RPMI7951 (cell line): ENCODE measurements at places on chromosomes 3 and 15. TPM values are rescaled to one million over a fixed set of nuclear protein-coding genes. Genes with fewer than 3 reads are reported as not detected.

GRCh38 chr3:18670759-18671158, 245.6 kb upstream of the SATB1 start:
- no peak for DNase-seq

DNA sequence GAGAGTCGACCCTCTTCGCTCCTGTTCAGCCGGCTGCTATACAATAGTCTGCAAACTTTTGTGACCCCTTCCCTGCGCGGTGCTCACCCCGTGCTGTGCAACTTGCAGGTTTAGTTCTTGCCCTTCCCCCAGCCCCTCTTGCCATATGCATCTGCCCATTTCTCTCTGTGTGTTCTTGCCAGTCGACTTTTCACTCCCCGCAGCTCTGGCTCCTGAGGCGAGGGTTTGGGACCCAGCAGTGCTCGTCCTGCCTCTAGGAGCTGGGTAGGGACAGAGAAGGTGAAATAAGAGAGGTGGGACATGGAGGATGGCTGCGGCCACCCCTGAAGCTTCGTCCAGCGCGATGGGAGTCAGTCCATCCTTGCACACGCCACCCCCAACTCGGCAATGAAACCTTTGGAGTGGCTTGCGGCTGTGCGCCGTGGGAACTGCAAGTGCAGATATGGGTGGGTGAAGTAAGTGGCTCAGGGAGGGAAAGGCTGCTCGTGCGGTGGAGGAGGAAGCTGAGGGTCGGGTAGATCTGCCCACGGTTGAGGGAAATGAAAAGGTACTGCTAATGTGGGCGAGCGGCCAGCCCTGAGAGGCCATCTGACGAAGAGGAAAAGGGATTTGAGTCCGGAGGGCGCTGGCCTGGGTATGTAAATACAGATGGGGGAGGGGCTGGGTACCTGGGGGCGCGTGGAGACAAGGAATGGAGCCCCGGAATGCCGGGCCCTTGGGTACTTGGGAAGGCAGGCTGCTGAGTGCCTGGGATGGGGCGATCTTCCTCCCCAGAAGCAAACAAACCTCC, 1.0 kb downstream of the LRRC3B start:
- no peak for DNase-seq

- peak; percentile 22 for DNase-seq
Observed at GRCh38 chr3:168991803-168992202, 671.7 kb downstream of the MECOM start.

DNA sequence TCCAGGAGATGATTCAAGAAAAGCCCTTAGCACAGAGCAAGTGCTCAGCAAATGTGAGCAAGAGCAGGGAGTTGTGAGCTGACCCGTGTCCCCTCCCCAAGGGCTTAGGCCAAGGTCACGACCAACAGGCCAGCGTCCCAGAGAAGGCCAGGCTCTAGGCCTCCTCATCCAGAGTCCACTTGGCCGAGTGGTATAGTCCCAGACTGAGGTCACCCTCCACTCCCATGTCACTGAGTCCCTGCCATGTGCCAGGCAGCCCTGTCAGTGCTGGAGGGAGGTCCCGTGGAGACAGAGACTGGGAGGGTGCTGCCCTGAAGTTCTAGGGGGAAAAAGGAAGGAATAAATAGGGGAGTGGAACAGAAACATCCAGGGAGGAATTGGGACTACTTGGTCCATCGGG, 44.0 kb downstream of the TPRA1 start:
- no peak for DNase-seq

DNA sequence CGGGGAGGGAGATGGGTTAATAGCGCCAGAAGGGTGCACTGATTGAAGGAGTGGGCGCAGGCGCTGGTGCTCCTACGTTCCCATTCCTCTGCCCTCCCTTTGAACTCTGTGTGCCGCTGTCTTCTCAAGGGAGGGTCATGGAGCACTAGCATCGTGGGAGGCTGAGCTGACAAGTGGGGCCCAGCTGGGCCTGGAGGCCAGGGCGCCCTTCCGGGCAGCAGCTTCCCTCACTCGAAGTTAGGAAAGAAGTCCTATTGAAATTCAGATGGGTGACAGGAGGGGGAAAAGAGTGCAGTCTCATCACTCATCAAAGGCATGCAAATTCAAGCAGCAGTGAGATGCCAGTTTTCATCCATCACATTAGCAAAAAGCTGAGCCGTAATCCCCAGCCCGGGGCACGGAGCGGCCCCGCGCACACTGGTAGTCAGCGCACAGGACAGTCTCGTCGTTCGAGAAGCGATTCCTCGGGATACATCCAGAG, 128.2 kb downstream of the LRRK1 start:
- no peak for DNase-seq

DNA sequence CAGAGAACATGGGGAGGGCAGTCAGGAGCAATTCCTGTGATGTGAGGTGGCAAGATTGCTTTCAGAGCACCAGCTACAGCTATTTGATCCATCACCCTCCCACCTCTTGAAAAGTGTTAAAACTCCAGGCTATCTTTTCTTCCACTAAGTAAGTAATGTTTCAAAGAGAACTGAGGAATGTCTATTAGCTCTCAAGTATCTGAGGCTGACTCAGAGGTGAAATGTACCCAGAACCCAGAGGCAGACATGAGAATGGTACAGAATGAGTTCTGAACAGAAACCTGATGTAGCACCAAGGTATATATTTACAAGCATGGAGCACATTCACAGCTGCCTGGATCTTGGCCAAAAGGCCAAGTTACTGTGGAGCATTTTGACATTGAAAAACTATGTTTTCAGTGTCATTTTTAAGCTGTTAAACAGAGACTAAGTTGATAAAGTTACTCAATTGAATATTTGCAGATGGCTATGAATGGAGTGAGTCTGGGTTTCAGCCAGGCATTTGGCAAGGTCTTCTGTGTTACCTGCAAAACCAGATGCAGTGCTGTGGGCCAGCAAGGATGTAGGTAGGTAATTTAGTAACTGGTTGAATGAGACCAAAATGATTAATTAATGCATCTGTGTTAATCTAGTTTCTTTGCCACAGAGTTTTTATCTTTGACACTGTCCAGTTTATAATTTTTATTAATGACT, 227.7 kb upstream of the CD96 start:
- no peak for DNase-seq

- DNase-seq: no peak
Observed at GRCh38 chr3:122535964-122536631, 21.4 kb upstream of the KPNA1 start.

DNA sequence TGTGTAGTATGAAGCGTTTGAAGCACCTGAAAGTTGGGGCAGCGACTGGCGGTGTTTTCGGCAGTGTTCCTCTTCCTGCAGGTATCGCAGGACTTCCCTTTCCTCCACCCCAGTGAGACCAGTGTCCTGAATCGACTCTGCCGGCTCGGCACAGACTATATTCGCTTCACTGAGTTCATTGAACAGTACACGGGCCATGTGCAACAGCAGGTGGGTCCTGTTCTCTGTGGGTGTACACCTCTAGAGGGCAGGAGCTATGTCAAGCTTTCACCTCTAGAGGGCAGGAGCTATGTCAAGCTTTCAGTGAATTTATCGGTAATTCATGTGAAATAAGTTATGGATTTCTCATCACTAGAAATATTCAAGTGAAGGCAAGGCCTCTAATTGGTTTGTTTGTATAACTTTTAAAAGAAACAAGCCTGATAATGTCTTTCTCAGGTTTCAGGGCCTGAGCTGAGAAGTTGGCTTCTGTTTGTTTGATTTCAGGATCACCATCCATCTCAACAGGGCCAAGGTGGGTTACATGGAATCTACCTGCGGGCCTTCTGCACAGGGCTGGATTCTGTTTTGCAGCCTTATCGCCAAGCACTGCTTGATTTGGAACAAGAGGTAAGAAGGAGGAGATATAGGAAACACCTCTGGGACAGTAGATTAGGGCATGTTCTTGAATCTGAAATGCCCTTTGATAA, 5.3 kb downstream of the TUBGCP4 start:
- DNase-seq: peak; percentile 24

DNA sequence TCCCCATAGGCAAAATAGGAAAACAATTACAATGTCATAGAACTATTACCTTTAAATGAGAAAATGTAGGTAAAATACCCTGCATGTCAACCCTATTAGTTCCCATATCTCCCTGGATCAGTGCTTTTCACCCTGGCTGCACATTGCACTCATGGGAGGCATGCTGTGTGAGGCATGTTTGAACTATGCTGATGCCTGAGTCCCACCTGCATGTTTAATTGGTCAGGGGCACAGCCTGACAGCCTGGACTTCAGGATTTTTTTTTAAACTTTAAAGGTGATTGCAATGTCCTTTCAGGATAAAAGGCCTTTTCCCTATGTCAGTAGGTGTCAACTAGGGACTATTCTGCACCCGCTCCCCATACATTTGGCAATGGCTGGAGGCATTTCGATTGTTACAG, 136.0 kb upstream of the NR2E3 start:
- no peak for DNase-seq

DNA sequence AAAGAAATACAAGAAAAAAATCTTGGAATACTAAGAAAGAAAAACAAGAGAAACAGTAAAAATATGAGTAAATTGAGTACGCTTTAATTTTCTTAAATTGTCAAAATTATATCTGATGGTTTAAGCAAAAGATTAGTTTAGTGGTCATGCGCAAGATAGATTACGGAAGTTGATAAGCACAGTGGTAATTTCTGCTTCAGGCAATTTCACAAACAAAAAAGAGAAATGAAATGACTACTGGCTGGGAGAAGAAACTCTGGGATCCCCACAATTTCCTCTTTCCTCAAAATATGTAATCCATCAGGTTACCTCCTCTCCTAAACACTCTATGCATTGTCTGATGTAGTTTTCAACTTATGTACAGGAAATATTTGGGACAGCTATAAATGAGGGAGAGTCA, 9.0 kb downstream of the MYD88 start:
- no peak for DNase-seq

DNA sequence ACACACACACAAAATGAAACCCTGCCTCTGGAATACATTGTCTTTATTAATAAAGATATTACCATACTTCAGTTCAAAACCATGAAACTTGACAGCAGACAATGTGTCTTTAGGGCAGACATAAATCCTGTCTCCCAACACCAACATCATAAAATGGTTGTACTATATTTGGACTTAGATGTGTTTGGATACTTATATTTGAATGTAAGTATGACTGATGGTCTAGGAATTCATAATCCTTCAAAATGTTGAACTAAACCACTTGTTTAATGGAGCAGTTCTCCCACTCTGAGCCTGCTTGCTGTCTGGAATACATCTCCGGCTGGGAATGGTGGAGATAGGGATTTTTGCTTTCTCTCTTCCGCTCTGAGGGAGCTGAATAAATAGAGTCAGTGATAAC, 10.6 kb downstream of the FBN1 start:
- peak; percentile 55 for DNase-seq

- no peak for DNase-seq
Observed at GRCh38 chr3:8070011-8070410, 431.6 kb upstream of the LMCD1 start.

DNA sequence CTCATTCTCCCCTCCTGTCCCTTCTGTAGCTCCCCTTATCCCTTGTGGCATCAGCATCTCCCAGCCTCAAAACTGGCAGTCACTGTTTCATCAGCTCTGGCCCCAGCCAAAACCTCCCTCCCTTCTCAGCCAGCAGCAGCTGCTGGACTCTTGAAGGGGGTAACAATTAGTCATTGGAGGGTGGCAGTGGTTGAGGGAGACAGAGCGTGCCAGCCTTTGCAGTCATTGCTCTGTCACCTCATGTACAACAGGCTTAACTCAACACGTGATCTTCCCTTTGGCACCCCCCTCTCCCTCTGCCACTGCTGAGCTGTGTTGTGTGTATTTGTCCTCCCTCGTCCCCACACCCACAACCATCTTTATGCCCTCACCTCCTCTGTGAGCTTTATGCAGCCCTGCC, 28.2 kb downstream of the RBP2 start:
- peak; percentile 36 for DNase-seq

DNA sequence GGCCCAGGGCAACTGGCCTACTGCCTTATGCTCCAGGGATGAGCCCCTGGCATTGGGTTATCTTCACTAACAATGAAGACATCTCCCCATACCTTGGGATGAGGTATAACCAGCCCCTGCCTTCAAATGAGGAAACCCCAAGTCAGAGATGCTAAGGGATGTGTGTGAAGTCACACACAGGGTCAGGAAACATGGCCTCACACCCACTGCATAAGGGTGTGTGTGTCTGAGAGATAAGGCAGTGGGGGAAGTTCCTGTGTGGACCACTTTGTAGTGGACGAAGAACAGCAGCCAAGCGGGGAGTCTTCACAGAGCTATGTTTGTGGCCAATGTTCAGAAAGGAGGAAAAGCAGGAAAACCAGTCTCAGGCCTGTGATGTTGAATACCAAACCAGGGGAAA, 10.5 kb downstream of the ELP6 start:
- no peak for DNase-seq

GRCh38 chr3:54899273-54899672, 28.6 kb downstream of the LRTM1 start:
- no peak for DNase-seq

- no peak for DNase-seq
Observed at GRCh38 chr15:41806291-41807181, 21.4 kb upstream of the JMJD7 start.

DNA sequence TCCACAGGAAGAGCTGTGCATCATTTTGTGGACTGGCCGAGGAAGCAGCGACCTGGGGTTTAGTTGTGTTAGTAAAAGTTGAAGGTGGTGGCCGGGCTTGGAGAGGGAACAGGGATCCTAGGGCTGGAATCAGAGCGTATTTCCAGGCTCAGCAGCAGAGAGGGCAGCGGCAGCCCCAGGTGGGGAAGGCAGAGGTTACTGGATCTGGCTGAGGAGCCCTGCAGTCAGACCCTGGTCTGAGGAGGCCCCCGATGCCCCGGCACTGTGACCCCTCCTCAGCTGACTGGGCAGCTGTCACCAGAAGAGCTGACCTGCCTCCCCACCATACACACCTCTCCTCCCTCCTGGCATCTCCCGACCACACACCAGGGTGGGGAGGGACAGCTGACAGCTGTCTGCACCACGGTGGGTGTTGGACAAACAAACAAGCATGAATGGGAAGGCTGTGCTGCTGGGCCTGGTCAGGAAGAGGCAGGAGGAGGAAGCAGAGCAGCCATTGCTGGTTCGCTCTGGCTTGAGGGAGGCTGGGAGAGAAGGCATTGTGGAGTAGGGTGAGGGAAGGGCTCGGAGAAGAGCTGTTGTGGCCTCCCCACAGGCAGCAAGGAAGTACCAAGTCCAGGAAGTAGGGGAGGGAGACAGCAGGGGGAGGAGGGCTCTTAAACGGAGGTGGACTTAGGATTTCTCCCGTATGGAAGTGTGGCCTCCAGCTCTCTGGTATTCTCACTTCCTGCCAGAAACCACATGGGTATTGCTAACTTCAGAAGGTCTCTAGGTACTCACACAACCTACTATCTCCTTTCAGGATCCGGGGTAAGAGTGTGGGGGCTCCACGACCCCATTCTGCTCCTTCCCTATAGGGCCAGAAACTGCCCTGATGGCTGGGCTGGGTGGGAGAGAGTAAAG, 49.5 kb upstream of the HACD2 start:
- DNase-seq: peak; percentile 67

Gene LYZL4
- total RNA-seq: 1.5 and 1.6 TPM in 2 replicates

Gene SLC28A1
- total RNA-seq: not detected in 2 replicates

Gene PLD1
- total RNA-seq: 9.7 and 10.9 TPM in 2 replicates

Gene TNFAIP8L3
- 0.29 and 0.48 TPM in 2 replicates for total RNA-seq

Gene PIGZ
- 2.8 and 4.5 TPM in 2 replicates for total RNA-seq

Gene SYNPR
- total RNA-seq: not detected in 2 replicates

Gene CRYGS
- 0.49 and 1.1 TPM in 2 replicates for total RNA-seq

Gene FBLN2
- 52.7 and 55.9 TPM in 2 replicates for total RNA-seq

Gene WNT7A
- 0.12 TPM in 1 of 2 replicates, not detected in the other for total RNA-seq

Gene SKOR1
- total RNA-seq: not detected in 2 replicates

Gene AHSG
- total RNA-seq: not detected in 2 replicates

Gene IRAK2
- total RNA-seq: 10.7 and 11.2 TPM in 2 replicates
